Stimulated activated CD8-positive, alpha-beta memory T cell treated with anti-CD3 and anti-CD28 coated beads, Interleukin-7, amount 100 ng/mL, for 1 hour (primary cell): ENCODE measurements at places on chromosomes 1 and 21.

DNA sequence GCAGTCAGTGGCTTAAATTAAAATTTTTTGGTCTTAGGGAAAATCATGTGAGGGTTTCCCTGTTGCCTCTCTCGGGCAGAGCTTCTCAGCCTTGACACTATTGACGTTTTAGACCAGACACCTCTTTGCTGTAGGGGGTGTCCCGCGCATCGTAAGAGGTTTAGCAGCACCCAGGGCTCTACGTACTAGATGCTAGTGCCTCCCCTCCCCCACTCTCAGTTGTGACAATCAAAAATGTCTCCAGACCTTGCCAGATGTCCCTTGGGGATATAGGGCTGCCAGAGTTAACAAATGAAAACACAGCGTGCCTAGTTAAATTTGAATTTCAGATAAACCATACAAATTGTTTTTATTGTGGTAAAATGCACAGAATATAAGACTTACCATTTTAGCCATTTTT is 293.3 kb downstream of the DISC1 start:
- DNase-seq, result no peak

DNA sequence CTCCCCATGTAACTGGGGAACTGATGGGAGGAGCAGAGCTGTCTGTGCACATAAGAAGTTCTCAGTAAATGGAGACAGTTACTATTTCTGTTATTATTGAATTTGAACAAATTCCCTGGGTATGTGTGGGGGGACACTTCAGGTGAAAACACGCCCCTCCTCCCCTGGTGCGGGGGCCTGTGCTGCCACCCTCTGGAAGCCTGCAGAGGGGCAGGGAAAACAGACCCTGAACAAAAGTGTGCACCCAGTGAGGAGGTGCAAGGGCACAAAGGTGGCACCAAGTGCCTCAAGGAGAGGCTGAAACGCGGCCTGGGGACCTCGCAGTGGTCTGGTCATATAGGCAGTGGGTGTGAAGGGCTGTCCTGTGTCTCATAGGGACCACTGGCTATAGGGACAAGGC is 18.2 kb upstream of the NADK start:
- DNase-seq, result no peak

DNA sequence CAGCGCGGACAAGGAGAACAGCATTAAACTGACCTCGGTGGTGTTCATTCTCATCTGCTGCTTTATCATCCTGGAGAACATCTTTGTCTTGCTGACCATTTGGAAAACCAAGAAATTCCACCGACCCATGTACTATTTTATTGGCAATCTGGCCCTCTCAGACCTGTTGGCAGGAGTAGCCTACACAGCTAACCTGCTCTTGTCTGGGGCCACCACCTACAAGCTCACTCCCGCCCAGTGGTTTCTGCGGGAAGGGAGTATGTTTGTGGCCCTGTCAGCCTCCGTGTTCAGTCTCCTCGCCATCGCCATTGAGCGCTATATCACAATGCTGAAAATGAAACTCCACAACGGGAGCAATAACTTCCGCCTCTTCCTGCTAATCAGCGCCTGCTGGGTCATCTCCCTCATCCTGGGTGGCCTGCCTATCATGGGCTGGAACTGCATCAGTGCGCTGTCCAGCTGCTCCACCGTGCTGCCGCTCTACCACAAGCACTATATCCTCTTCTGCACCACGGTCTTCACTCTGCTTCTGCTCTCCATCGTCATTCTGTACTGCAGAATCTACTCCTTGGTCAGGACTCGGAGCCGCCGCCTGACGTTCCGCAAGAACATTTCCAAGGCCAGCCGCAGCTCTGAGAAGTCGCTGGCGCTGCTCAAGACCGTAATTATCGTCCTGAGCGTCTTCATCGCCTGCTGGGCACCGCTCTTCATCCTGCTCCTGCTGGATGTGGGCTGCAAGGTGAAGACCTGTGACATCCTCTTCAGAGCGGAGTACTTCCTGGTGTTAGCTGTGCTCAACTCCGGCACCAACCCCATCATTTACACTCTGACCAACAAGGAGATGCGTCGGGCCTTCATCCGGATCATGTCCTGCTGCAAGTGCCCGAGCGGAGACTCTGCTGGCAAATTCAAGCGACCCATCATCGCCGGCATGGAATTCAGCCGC is 2.5 kb downstream of the S1PR1 start:
- DNase-seq, result no peak

DNA sequence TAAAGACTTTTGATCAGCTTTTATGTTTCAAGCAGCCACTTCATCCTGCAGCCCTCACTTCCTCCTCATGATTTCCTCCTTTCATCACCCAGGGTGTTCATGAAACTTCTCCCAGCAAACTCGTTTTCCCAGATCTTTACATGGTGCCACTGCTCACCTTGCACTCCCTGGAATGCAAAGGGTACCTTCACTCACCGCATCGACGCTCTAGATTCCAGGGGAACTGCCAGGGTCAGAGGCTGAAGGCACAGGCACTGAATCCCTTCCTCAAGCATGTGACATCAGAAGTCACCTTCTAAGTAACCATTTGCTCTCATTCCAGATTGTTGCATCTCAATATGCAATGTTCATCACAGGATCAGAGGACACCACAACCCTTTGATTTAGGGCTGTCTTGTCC is 82.8 kb downstream of the PRKAB2 start:
- no peak for DNase-seq

DNA sequence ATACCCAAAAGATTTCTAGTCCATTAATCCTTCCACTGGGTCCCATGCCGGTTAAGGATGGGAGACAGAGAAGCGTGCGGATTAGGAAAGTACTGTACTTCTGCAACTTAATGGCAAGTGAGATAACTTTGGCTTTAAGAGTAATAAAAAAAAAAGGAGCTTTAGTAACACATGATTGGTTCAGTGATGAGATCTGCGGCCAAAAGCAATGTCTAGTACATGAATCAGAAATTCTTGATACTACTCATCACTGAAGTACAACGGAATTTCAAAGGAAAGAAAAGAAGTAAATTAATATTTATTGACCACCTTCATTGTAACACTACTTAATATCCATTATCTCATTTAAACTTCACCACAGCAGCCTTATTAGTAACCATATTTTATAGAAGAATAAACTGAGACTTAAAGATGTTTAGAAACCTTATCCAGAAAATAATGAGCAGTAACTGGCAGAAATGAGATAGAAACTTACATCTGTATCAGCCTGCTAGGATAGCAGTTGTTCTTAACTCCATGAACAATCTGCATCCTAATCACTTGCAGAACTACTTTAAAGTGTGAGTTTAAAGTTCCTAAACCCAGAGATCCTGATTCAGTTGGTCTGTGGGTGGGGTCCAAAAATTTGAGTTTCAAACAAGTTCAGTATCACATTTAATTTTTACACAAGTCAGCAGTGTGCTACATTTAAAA is 14.1 kb upstream of the NUF2 start:
- DNase-seq, result no peak

GRCh38 chr1:20846461-20847374 is 59.6 kb upstream of the HP1BP3 start:
- DNase-seq, result no peak
